ENCODE measurements at places on chromosomes 12 and 14.
A peak's percentile ranks its signal among the peaks of the same experiment; 100 is the strongest.

- no peak for DNase-seq
These were observed 1102.2 kb downstream of the TRHDE start for GRCh38 chr12:73374360-73374759.

DNA sequence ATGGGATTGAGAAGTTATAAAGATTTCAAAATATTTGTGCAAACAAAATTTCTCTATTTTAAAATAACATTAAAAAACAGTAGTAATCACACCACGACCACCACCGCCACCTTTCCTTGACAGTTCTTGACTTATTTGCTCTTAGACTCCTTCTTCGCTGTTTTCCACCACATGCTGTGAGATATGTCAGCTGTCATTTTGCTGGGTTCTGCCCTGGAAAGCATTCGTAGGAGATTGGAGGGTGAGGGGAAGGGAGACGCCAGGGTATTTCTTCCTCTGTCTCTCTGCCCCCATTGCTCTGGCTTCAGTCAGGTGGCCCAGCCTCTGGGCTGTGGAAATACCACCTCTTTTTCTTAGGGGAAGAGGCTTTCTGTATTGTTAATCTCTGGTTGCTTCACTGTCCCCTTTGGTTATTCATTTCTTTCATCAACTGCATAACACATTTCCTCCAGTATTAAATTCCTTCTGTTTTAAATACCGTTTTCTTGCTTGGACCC is 186.2 kb downstream of the NEDD1 start:
- DNase-seq, result no peak

GRCh38 chr12:4809449-4810218 is 89.4 kb downstream of the GALNT8 start:
- peak; percentile 66 for DNase-seq

- no peak for DNase-seq
These were observed 100.3 kb upstream of the NCOR2 start for GRCh38 chr12:124667506-124668326.

DNA sequence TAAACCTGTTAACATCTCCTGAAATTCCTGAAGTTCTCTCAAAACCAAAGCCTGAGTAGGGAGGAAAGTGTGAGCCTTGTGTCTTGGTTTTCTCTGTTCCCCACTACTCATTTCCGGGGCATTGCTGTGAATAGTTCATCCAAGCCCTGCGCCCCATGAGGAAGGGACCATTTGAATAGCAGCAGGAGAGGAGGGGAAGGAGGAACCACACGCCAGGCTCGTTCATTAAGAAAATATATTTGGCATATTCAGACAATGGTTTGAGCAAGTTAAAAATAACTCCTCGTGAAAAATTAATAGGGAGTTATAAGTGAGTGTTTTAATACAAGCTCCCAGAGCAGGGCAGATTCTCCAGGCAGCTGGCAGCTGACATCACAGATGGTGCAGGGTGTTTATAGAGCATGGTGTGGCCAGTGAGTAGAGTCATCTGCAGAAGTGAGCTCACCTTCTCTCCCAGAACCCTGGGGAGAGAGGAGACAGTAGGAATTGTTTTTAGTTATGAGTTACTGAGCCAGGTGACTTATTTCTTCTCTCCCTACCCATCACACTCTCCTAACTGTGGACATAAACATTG is 29.5 kb upstream of the CISTR start:
- DNase-seq, result no peak

GRCh38 chr14:92582706-92583452 is 69.3 kb downstream of the RIN3 start:
- DNase-seq, result no peak

- DNase-seq, result no peak
These were observed 46.7 kb downstream of the PROX2 start for GRCh38 chr14:74829251-74829650.

Measured in stimulated activated CD4-positive, alpha-beta T cell treated with anti-CD3 and anti-CD28 coated beads, Interleukin-15, amount 100 ng/mL, for 24 hours (primary cell).